ENCODE measurements at places on chromosomes 12 and 14. TPM values are rescaled to one million over a fixed set of nuclear protein-coding genes. Genes with fewer than 3 reads are reported as not detected.

The PPP1R1A gene
- not detected for total RNA-seq

The SERPINA4 gene
- not detected for total RNA-seq

The TPH2 gene
- total RNA-seq: not detected

The TSHR gene
- total RNA-seq: 0.37 TPM

The RTL1 gene
- not detected for total RNA-seq

The SLC7A7 gene
- 59.5 TPM for total RNA-seq

GRCh38 chr12:50690925-50691324, 73.0 kb upstream of the ATF1 start:
- no peaks in the 10 kb centered on the region for H3K27me3 ChIP-seq
- H3K4me1 ChIP-seq: no peaks in the 10 kb centered on the region
- no peak overlapping the region for H3K27ac ChIP-seq
- H3K36me3 ChIP-seq: peaks cover 74% of the 10 kb centered on the region

DNA sequence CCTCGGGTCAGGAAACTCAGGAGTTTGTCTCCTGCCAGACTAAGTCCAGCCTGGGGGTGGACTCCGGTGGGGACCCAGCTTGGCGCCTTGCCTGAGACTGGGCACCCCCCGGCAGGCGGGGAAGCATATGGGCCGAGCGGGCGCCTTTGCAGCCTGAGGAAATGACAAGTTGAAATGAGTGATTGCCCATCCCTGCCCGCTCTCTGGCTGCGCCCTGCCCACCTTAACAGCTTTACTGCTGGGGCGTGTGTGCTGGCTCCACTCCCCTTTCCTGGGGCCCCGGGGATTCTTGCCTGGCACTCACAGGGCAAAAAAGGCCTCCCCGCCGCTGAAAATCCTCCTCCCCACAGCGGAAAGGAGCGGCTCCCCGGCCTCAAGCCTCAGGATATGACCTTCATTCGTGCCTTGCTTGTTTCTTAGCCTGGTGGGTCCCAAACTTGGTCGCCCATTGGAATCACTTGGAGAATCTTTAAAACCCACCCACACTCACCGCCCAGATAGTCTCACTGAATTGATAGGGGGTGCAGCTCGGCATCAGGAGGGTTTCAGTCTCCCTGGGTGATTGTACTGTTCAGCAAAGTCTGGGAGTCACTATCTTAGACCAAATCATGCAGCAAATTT, 1.5 kb downstream of the RFLNA start:
- DNase-seq: no peak
- no peaks in the 10 kb centered on the region for H3K36me3 ChIP-seq
- H3K4me3 ChIP-seq: no peak overlapping the region
- H3K4me1 ChIP-seq: no peaks in the 10 kb centered on the region
- H3K27me3 ChIP-seq: peaks cover 23% of the 10 kb centered on the region

DNA sequence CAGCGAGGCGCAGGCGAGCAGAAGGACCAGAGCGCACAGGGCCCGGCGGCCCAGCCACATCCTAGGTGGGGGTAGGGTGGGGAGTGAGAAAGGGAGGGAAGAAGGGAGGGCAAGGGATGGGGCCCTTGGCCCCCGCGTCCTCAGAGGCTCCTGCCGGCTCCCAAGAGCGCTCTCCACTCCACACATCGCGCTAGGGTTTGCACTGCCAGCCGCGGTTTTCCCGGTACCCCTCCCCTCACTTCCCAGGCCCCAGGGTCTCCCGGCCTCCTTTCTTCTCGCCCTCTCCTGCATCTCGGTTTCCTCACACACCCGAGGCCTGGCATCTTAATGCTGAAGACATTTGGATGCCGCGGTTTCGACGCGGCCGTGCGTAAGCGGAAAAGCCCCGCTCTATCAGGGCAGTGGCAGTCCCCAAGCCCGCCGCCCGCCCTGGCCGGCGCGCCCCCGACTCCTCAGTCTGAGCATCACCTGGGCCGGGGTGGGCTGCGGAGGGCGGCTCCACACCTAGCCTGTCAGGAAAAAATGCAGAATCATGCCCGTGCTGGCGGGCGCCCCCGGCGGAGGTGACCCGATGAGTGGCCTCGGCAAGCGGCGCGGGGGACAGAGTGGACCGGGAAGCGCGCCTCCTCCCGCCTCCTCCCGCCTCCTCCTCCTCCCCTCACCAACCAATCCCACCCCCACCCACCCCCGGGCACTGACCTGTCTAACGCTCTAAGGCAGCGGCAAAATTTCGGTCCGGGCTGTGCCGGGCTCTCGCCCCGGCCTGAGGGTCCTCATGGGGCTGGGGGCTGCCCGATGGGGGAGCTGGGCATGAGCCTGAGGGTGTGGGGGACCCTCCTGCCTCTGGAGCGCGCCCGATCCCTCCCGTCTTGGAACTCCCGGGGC, 686 bp downstream of the B4GALNT1 start:
- no peaks in the 10 kb centered on the region for H3K36me3 ChIP-seq
- no peak overlapping the region for H3K27ac ChIP-seq
- peaks cover 32% of the 10 kb centered on the region for H3K27me3 ChIP-seq
- H3K4me1 ChIP-seq: peaks cover 26% of the 10 kb centered on the region

DNA sequence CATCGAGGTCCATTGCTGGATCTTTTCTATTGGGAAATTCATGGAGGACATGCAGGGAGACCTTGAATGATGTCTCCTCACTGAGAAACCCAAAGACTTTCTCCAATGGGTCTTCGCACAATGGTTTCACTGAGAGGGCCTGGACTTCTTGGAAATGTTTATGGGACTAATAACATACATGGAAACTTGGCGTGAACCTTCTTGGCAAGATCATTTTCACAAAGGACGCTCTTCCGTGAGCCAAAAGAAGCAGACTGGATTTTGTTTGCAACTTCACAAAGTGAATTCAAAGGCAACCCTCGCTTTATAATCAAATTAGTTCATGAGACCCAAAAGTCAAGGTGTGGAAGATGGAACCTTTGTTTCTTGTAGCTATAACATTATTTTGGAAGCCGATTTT, 154.4 kb downstream of the TMEM132C start:
- no peaks in the 10 kb centered on the region for H3K36me3 ChIP-seq
- no peaks in the 10 kb centered on the region for H3K4me1 ChIP-seq
- no peak overlapping the region for H3K27ac ChIP-seq
- H3K27me3 ChIP-seq: no peaks in the 10 kb centered on the region
- DNase-seq: no peak

GRCh38 chr12:92338671-92339070, 193.0 kb upstream of the BTG1 start:
- H3K27me3 ChIP-seq: no peaks in the 10 kb centered on the region
- no peak overlapping the region for H3K27ac ChIP-seq
- H3K36me3 ChIP-seq: no peaks in the 10 kb centered on the region
- DNase-seq: no peak
- no peak overlapping the region for H3K4me3 ChIP-seq
- peaks cover 31% of the 10 kb centered on the region for H3K4me1 ChIP-seq

- H3K4me3 ChIP-seq: no peak overlapping the region
- peaks cover 4% of the 10 kb centered on the region for H3K4me1 ChIP-seq
- no peak for DNase-seq
- no peaks in the 10 kb centered on the region for H3K27me3 ChIP-seq
Observed at GRCh38 chr14:101957406-101958234, 6.8 kb upstream of the DYNC1H1 start.

DNA sequence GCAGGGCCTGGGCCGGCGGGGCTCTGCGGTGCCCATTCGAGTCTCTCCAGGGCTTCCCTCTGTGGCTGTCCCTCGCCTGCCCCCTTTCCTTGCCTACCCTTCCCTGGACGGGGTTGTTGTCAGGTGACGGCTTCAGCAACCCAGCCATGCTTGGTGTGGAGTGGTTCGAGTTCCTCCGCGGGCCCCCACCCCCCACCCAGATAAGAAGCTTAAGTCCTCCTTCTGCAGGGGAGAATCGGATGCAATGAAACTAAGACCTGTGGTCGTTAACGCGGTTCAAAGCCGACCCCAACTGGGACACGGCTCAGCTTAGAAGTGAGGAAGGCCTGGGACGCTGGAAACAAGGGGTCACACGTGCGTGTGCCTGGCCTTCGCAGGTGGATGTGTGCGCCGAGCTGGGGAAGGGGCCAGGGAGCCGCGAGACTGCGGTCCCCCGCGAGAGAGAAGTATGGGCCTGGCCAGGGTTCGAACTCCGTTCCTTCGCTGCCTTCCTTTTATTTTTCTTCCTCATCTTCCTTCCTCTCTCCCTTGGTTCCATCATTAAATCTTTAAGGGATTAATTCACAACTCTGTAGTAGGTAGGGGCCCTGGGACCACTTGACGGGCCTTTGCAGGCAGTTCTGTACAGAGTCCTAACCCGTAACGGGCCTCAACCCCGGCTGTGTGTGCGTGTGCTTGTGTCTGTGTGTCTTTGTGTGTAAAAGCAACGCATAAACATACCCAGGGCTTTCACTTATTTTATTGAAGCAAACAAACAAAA, 3.5 kb downstream of the TTC6 start:
- no peak overlapping the region for H3K4me3 ChIP-seq
- H3K27me3 ChIP-seq: peaks cover 60% of the 10 kb centered on the region
- H3K27ac ChIP-seq: no peak overlapping the region
- no peak for DNase-seq

All from B cell (primary cell).